OCI-LY7 (cell line): ENCODE measurements at places on chromosomes 3 and 15.

GRCh38 chr15:75178171-75178937 is 23.3 kb upstream of the C15orf39 start:
- DNase-seq, result no peak

- no peak for DNase-seq
Measured at GRCh38 chr3:154469585-154469984, 39.6 kb upstream of the GPR149 start.

GRCh38 chr3:174331095-174331800 is 527.9 kb upstream of the NAALADL2 start:
- DNase-seq, result no peak

- DNase-seq, result no peak
Measured at GRCh38 chr3:42988566-42988965, 9.5 kb downstream of the GASK1A start.

DNA sequence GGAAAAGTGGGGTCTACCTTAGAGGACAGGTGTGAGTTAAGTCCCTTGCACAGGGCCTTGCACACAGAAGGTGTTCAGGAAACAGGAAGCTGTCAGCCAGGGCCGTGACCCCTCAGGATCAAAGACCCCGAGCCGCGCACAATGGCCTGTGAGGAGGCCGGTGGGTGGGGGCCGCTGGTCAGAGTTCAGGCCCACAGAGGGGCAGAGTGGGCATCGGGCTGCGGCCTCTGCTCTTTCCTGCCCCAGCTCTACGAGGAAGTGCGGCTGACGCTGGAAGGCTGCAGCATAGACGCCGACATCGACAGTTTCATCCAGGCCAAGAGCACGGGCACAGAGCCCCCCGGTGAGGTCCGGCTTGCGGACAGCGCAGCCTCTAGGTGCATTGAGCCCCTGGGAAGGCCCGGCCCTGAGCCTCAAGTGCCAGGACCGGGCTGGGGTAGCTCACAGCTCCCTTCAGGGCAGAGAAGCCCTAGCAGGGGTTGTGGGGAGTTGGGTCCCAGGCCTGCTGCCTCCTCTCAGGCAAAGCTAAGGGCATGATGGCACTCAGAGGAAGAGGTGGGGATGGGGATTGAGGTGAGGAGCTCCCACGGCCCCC is 37.2 kb downstream of the PSTPIP1 start:
- DNase-seq, result no peak

GRCh38 chr15:68218847-68219798 is 10.4 kb downstream of the CLN6 start:
- no peak for DNase-seq

- no peak for DNase-seq
Measured at GRCh38 chr3:108150200-108150599, 59.4 kb upstream of the CD47 start.

DNA sequence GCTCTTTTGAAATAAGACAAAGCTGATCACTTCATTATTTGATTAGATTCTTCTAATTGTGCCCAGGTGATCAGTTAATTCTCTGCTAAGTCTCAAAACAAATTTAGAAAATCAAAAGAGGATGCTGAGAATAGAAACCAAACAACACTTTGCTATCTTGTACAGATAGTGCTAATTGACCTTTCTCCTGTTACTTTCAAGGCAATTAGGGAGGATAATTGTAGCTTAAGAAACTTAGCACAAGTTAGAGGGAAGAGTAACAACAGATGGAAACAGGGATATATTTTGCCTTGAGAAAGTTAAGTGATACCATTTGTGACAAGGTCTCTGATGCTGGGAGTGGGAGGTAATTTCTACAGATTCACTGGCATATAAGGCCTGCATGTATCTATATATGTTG is 344.8 kb upstream of the GRM7 start:
- DNase-seq, result no peak

DNA sequence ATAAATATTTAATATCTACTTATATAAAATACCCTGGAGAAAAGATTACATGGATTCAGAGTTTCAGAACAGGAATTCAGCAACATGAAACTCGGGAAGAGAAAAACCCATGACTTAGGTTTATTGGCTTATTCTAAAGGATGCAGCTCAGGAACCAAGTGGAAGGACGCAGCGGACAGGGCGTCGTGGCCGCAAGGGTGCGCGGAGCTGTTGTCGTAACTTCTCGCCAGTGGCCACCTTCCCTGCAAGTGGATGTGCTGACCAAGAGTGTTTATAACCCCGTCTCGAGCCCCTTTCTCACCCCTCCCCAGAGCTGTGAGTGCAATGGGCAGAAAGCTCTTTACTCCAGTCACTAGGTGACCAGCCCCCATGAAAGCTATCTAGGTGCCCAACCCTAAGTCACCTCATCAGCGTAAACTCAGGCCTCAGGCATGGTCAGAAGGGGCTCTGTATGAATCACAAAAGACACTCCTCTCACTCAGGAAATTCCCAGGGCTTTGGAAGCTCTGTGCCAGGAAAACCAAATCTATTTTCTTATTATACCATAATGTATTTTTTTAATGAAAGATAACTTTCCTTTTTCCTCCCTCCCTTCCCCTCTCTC is 77.3 kb downstream of the CHRNA7 start:
- no peak for DNase-seq

DNA sequence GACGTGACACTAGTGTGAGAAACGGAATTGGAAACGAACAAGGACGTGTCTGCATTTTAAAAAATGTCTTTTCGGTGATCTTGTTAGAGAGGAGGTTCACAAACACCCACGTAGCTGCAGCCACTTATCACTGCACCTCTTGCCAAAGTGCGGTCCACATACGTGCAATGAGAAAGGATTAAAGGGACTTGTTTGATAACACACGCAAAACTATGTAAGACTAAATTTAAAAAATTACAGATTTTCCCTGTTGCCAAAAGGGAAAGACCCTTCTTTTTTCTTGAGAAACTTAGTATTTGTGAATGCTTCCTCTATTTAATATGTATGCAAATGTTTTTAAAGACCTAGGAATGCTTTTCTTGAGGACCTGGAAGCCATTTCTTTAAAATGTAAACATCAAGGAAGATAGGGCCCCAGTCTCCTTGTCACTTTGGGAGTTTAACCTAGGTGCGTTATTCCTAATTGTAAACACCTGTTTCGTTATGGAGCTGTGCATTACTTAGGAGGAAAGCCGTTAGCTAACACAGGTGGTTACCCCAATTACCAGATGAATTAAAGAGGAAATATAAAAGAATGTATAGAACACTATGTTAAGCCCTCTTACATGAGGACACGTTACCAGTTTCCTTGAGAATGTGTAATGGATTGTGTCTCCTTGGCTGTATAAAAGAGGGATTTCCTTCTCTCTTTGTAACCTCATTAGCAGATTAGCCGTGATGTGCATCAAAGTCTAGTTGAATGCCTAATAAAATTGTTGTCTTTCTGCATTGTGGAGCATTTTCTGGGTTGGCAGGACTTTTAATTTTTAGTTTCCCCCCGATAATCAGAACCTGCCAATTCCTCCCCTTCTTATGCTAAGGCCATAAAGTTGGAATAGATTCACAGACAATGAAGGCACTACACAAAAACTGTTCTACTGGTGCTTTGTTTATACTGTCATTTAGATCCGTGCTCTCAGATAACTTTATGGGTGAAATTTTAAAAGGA is 1.0 kb downstream of the LEKR1 start:
- no peak for DNase-seq

- DNase-seq, result no peak
Measured at GRCh38 chr3:132657869-132658747, 1.5 kb downstream of the ACAD11 start.

GRCh38 chr3:137988982-137989381 is 21.0 kb upstream of the CLDN18 start:
- DNase-seq, result no peak

- no peak for DNase-seq
Measured at GRCh38 chr15:57237301-57237642, 139.0 kb upstream of the CGNL1 start.

GRCh38 chr3:8621872-8622271 is 22.7 kb downstream of the SSUH2 start:
- no peak for DNase-seq

DNA sequence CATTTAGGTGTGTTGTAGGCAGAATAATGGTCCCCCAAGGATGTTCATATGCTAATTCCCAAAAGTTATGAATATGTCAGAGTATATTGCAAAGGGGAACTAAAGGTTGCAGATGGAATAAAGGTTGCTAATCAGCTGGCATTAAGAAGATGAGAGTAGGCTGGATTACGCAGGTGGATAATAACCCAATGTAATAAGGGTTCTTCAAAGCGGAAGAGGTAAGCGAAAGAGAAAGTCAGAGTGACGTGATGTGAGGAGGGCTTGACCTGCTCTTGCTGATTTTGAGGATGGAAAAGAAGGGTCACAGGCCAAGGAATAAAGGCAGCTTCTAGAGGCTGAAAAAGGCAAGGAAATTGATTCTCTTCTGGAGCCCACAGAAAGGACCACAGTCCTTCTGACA is 104.0 kb downstream of the STRIT1 start:
- DNase-seq, result no peak

DNA sequence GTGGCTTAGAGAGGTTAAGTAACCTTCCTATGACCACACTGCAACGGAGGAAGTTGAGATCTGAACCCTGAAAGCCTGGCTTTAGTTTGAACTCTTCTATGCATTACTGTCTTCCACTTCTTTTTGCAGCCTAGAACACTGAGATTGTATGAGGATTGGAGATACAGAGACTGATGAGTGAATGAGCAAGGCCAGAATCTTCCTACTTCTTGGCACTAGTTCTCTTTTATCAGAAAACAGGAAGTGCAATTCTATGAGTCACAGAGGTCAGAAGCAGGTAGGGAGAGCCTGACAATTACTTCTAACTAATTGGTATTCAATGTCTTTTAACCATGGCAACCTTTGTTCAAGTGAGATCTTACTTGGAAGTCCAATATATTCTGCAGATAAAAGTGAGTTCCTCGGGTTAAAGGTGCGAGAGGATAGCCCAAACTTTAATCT is 219.0 kb downstream of the SHQ1 start:
- DNase-seq, result peak; percentile 49

DNA sequence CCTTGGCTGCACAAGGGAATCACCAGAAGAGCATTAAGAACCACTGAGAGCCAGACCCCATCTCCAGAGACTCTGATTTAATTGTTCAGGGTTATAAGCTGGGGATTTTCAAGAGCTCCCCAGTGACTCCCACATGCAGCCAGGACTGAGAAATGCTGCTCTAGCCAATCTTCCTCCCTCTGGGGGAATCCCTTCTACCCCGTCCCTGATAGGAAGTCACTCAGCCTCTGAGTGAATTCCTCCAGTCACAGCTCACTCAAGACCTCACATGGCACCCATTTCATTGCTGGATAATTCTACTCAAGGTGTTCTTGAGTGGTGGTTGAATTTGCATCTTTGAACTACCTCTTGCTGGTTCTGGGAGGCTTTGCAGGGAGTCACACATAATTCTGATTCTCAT is 10.7 kb downstream of the CCR3 start:
- no peak for DNase-seq

- no peak for DNase-seq
Measured at GRCh38 chr3:11661052-11661656, 17.4 kb upstream of the VGLL4 start.

DNA sequence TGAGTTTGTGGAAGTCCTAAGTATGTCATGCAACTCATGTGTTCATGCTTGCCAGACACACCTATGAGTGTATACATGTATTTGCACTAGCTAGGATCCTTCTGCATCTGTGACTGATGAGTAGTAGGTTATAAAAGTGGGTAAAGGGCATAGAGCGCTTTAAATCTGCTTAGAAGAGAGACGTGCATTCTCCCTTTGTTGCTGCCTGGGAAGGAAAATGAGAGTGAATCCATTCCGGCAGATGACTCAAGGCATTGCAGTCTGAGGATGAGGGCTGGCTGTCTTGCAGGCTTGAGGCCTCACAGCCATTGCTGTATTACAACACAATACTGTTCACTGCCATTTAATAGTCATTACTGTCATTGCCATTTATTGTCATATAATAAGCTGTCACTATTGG is 120.8 kb upstream of the UMPS start:
- no peak for DNase-seq

DNA sequence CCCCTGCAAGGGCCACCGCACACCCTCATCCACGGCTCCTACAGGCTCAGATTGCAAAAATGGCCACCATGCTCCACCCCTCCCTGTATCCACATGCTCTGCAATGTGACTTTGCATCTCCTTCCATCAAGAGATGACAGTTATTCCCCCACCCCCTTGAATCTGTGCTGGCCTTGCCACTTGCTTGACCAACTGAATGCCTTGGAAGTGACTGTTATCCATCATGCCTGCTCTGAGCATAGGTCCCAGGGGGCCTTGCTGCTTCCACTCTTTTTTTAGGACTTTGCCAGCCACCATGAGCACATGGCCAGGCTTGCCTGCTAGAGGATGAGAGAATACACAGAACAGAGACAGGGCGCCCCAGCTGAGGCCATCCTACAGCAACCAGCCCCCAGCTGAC is 13.6 kb downstream of the HAPLN3 start:
- DNase-seq, result no peak

DNA sequence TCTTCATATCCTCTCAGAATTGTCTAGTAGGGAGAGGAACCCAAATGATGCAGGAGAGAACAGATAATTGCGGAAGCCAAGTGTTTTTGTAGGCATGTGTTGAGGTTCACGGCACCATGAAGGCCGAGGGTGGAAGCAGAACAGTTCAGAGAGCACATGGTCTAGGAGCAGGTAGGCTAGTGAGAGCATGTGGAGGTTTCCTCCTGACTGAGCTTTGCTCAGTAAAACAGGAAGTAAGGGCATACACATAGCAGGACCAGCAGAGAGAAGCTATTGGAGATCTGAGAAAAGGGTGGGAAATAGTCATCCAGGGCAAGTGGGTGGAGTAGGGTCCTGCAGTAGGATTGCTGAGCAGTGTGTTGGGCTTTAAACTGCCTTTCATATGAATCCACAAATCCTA is 491.1 kb downstream of the FHIT start:
- no peak for DNase-seq

GRCh38 chr3:192929755-192930547 is 12.3 kb upstream of the MB21D2 start:
- DNase-seq, result no peak

DNA sequence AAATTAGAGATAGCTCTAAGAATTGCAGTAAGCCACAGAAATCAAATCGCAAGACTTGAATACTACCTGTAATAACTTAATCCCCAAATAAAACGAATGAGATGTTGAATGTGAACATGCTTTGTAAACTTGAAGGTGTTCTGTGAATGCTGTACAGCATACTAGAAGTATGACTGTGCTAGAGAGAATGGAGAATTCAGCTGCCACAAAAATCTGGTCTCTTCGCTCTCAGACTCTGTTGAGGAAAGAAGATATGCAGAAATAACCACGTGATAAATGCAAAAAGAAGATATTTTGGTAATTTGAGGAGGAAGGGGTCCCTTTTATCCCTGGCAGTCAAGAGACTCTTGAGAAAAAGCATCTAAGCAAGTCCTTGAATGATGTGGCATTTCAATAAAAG is 37.3 kb downstream of the ZBTB38 start:
- DNase-seq, result no peak

DNA sequence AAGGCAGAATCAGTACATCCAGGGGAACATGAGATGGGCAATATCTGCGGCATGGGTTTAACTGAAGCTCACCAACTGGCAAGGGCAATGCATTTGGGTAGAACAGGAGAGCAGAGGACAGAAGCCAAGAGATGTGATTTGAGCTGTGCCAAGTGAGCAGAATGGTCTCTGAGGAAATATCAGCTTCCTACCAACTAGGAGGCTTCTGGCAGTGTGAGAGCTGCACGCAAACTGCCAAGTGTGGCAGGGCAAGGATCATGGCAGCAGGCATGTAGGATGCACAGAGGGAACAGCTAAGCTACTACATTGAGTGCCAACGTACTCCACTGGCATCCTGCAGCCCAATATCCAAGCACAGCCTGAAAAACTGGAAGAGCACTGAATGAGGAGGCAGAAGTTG is 1036.5 kb downstream of the TUSC7 start:
- no peak for DNase-seq

GRCh38 chr15:23572844-23573243 is 7.4 kb downstream of the MKRN3 start:
- DNase-seq, result no peak
